Cortex of kidney (tissue), 1 donor: ENCODE measurements at places on chromosomes 5 and 9.

- DNase-seq = no peak
Observed at GRCh38 chr9:36204906-36205547, 14.3 kb downstream of the CLTA start.

DNA sequence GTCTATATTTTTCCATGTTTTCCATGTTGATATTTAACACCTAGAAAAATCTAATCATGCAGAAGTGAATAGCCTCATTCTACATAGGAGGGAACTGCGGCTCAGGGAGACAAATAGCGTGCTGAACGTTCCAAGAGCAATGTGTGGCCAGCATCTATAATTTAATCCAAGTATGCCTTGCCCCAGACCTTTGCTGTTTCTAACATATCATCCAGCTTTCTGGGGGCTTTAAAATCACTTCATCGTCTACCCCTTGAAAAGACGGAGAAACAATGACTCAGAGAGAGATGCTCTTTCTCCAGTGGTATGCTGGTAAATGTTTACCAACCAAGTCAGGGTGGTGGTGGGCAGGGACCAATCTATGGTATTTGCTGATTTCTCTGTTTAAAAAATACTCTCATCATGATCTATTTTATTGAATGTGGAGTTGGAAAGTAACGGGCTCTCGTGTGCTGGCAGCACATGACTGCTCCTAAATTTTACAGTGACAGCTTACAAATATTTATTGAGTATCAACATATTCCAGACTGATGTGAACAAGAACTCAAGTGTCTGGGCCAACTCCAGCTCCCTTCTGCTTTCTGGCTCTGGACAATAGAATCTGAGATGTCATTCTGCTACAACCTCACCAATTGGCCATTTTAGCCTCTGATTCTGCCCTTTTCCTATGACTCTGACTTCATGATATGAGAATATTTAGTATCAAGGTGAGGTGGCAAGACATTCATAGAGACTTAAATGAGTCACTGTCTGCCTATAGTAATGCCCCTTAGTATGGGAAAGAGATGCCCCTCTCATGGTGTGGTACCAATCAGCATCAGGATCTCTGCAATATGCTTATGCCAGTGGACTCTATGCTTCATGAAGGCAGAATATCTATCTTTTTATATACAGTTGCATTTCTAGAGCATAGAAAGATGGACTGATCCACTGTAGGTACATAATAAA, 407.4 kb upstream of the TNC start:
- no peak for DNase-seq

GRCh38 chr5:158876263-158876942, 223.3 kb downstream of the EBF1 start:
- DNase-seq = no peak

DNA sequence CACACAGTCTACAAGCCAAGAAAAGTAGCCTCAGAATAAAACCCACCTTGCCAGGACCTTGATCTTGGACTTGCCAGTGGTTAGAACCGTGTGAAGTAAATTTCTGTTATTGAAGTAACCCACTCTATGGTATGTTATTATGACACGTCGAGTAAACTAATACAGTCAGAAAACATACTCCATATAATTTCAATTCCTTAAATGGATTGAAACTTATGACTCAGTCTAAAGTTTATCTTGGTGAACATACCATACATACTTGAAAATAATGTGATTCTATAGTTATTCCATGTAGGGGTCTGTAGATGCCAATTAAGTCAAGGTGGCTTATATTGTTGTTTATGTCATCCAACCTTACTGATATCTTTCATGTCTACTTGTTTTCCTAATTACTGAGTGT, 950.7 kb downstream of the TLE4 start:
- no peak for DNase-seq

DNA sequence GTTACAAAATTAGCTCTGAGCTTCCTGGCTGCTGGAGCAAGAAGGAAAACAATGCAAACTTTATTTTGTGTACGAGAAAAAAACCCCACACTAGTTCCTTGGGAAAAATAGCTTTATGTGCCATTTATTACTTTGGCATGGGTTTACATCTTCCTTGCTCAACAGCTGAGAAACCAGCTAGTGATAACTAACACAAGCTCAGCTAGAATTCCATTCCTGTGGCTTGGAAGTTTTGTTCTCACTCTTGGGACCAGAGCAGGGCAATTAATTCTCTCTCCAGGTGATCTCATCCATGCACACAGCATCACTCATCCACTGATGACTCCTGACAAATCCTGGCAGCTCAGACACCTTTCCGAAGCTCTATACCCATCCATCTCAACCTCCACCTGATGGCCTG, 104.1 kb downstream of the CRB2 start:
- DNase-seq = no peak

DNA sequence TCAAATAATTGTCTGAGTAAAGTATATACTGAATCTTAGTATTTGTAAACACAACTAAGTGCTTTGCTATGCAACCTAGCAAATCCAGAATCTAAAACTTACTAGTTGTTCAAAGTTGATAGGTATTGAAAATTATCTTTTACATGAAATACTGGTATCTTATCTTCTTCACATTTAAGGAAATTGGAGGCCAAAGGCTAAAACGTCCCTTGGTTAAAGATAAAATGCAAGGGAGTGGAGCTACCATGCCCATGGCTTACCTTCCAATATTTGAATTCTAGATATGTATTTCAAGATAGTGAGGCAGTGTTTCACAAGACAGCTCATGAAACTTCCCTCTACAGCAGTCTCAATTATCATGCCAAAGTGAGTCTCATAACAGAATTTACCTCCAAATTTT, 373.5 kb downstream of the KIAA0825 start:
- DNase-seq = no peak

DNA sequence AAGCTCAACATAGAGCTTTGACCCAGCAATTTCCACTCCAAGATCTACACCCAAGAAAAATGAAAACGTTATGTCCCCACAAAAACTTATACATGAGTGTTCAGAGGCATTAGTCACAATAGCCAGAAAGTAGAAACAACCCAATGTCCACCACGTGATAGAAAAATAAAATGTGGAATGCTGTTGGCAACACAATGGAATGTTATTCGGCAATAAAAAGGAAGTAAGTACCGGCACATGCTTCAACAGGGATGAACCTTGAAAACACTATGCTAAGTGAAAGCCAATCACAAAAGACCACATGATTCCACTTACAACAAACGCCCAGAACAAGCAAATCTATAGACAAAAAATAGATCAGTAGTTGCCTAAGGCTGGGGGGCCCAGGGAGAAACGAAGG, 6.0 kb downstream of the UBQLN1 start:
- no peak for DNase-seq

DNA sequence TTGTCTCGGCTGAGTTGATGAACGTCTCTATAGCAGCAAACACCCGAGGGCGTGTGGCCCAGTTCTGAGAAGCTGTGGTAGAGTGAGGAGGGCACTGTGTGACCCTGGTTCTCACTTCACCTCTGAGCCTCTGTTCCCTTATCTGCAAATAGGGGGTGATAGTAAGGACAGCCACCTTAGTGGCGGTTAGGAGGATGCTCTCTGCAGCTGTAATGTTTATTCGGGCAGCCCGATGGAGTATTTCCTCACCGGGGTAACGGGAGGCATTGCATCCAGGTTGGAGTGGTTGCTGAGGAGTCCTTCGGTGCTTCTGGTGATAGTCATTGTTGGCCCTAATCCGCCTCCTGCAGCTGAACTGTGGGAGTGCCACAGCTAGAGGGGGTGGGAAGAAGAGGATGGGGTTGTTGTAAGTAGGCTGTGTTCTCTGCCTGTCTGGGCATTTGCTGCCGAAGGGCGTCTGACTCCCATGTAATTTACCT, 13.9 kb downstream of the PRRC2B start:
- no peak for DNase-seq

DNA sequence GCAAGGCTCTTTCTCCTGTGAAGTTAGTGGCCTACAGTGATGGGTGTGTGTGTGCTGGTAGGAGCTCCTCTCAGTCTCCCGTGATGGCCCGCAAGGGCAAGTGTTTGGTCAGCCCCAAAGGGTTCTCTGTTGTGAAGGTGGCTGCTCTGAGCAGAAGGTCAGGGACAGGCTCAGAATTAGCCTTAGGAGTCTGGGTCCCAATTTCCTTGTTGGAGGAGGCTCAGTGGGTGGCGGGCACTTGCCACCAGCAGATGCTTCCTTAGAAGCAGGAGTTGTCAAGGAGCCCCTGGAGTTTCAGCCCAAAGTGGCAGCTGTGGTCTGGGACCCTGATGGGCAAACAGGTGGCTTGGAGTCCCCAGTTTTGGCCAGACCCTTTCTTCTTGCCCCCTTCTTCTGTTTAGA, 154.4 kb downstream of the MACROH2A1 start:
- DNase-seq = no peak

DNA sequence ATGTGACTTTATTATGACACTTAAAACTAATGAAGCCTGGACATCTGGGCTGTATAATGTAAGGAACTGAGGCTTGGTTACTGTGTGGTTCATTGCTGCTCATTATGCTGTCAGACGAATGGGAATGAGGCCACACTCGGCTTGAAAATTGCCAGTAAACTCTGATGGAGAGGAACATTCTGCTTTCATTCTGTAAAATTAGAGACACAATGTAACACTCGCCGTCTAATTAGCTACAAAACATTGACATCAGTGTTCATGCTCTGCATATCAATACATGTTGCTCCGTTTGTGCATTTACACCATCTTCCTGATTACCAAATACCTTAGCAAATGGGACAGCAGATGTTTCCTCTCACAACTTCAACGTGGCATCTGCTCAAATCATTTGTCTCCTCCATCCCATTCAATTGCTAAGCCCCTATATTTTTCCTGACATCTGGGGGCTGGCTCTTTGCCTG, 133.0 kb downstream of the SLC28A3 start:
- no peak for DNase-seq

GRCh38 chr9:87337335-87338087, 160.2 kb upstream of the DAPK1 start:
- DNase-seq = no peak

GRCh38 chr9:74865177-74865576, 22.5 kb downstream of the TRPM6 start:
- DNase-seq = no peak

DNA sequence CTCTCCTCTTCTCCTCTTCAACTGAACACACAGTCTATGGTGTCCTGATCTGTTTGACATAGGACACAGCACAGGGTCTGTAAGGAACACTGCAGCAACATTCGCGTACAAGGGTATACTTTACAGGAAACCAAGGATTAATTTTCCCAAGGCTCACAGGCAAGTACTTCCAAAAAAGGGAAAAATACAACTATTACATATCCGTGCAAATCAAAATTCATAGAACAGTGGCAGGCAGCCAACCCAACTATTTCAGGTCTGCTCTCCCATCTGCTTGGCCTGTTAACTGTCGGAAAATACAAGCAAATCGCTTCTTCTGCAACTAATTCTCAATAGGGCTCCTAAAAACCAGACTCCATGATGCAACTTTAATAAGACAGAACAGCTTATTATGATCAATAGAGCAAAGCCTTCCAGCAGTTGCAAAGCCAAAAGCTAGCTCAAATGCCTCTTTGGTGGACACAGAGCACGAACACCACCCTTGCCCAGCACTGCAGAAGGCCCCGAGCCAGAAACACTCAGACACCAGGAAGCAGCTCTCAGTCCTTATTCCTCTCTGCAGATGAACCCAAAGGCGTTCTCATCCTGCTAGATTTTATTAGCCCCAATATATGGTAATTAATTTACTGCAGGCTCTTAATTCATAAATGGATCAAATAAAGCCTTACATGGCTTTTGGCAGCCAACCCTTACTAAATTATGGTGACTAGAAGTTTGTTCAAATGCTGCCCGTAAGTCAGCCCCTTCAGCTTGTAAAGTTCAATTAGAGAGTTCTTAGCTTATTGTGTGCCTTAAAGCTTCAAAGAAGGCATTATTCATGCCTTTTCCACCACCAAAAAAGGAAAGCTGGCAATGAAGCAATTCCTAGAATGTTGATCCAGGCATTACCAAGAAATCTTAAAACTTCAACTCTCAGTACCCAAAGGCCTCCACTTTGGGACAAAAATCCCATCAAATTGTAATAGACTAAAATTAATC, 68.8 kb downstream of the ZNF608 start:
- DNase-seq = no peak

DNA sequence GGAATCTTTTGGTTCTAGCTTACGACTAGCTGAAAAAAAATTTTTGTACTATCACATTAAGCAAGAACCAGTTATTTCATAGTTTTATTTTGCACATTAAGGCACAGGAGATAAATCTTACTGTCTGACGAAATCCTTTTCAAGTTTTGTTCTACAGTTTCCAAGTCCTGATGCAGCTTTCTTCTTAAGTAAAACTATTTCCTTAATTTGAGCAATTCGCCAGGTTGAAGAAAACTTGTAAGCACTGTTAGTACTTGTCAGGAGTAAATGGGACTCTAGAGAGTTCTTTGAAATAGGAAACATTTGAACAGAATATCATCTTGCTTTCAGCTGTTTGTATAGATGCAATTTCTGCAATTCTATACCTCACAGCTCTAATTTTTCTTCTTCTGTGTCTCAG, 318.8 kb upstream of the ELAVL2 start:
- no peak for DNase-seq

DNA sequence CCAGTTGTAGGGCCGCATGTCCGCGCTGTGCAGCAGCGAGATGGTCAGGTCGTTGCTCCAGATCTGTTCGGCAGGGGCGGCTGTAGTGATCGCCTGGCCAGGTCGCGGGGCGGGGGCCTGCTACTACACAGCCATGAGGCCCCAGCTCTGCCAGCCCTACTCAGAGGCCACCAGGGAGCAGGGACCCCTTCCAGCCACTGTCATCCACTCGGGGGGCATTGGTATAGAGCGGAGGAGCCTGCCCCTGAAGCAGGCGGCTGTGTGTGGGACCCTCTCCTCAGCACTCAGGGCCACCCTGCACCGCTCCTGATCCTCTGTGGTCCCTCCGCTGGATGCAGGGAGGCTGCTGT, 1.7 kb downstream of the FBXW5 start:
- no peak for DNase-seq

DNA sequence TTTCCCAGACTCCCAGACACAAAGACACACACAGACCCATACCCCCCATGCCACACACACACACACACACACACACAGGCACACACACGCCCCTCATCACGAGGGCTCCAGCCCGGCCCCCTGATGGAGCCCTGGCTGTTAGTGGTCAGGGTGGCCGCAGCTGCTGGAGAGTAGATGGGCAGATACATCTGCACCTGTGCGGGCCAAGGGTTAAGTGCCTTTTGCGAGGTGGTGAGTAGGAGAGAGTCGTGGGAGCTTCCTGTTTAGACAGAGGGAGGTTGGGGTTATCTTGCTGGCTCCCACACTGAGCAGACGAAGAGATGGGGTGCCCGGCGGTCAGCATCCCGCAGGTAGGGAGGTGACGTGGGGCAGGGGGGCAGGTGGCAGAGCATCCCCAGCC, 8.2 kb downstream of the PRRX2 start:
- DNase-seq = no peak

- DNase-seq = no peak
Observed at GRCh38 chr9:100911273-100911672, 117.3 kb upstream of the PLPPR1 start.

DNA sequence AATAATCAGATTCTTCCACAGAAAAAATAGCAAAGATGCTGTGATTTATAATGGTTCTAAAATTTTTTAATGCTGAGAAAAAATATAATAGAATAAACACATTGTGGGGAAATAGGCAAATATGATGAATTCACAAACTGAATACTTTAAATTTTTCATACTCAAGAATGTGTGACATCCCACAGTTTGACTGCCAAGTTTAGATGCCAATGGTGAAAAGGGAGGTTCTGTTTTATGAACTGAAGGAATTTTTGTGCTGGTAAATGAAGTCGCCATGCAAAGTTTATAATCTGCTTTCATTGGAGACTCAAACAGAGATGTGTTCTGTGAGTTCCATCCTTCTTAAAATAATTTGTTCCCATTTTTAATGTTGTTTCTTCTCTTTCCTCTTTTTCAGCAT, 367.5 kb upstream of the ADAMTS16 start:
- no peak for DNase-seq

- no peak for DNase-seq
Observed at GRCh38 chr5:41875121-41875520, 4.9 kb upstream of the OXCT1 start.
